Prostate gland (tissue), 2 donors: ENCODE measurements at places on chromosomes 12 and 14. TPM values are rescaled to one million over a fixed set of nuclear protein-coding genes. Genes with fewer than 3 reads are reported as not detected.

Gene BDKRB2
- 1.2 TPM for total RNA-seq

Gene RBP5
- 3.5 TPM for total RNA-seq

Gene PRIMA1
- total RNA-seq: 3.6 TPM

Gene POTEM
- 18.1 TPM for total RNA-seq

- DNase-seq: no peak
Measured at GRCh38 chr14:79914595-79914994, 296.7 kb downstream of the DIO2 start.

DNA sequence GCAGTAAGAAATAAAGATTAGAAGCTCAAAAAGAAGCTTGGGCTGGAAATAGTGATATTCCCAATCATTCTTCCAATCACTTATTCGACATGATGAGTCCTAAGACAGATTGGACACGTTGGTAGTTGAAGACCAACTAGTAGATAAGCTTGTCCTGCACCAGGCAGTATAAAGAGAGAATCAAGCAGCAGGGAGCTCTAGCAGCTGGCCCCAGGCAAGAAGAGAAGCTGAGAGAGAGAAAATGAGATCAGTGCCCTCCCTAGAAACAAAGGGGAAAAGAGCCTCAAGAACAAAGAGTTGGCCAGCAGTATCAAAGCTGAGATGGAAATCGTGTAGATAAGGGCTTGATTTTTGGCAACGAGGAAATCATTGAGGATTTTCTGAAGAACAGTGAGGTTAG lies 20.6 kb downstream of the RASSF8 start:
- DNase-seq: no peak

- no peak for DNase-seq
Measured at GRCh38 chr12:21576431-21576830, 28.2 kb downstream of the GYS2 start.
